NCI-H1694 treated with DMSO at 0.1 percent for 48 hours (cell line): ENCODE measurements at places on chromosomes 5 and 9.

DNA sequence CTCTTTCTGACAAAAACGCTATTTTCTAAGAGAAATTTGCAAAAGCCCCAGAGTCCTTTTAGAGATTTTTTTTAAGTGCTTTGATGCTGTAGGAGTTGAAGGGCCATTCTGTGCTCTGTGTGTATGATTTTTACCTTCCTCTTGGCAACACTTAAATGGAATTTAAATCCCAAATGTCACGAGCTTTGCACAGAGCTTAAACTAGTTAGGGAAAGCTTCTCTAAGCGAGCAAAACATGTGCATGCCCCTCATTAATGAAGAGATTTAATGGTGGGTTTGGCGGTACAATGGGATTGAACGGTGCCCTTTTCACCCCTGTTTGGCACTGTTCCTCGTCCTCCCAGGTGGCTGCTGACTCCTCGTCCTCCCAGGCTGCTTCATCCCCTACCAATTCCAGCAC is 220.7 kb downstream of the DRD1 start:
- peak; percentile 33 for DNase-seq

DNA sequence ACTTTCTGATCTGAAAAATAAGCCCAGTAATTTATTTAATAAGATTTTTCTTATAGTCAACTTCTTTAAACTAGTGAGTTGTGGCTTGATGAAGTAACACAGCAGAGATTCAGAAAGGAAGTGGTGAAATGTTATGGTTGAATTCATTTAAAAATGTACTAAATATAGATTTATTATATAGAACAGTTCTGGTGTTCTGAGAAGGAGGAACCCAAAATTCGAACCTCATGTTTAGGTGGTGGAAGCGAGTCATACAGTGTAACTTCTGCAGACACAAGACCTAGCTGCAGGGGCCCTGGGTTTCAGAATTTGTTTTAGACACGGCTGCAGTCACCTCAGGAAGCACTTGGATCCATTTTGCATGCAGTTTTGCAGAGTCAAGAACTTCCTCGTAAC is 188.2 kb downstream of the TRIO start:
- DNase-seq, result no peak

- no peak for DNase-seq
Observed at GRCh38 chr9:22041344-22041743, 32.2 kb upstream of the CDKN2B start.

DNA sequence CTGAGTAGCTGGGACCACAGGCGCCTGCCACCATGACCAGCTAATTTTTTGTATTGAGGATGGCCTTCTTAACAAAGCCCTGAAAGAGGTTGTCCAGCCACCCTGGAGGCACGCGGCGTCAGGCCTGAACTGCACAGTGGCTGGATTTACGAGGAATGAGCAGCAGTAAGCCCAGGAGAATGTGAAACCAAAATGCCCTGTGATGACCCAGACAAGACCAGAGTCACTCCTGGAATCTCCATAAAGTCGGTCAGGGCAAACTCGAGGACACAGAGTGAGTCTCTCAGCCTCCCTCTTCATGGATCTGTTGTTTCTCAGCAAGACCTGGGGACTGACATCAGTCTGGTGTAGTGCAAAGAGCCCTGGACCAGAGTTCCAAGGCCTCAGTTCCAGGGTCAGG is 53.2 kb upstream of the C5orf58 start:
- no peak for DNase-seq

DNA sequence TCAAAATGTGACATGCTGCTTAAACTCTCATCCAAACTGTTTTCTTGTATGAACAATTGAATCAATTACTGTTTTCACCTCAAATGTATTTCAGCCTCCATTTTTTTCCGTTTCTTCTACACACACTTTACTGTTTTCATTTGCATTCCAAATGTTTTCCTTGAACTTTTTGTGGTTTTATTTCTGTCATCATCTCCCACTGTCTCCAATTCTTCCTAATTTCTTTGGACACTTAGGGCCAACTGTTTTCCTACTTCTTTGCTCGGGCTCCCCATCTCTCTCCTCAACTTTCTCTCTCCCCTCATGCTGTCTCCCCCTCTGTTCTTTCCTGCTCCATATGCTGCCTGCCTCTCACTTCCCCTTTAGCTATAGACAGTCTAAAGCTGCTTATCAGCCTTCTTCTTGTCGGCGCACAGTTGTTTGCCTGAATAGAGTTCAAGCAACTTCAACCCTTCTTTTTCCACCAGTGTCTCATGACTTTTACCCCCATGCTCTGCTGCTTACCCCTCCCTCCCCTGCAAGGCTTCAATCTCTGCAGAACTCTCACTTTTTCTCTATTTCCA is 443.4 kb downstream of the DTWD2 start:
- DNase-seq, result no peak

DNA sequence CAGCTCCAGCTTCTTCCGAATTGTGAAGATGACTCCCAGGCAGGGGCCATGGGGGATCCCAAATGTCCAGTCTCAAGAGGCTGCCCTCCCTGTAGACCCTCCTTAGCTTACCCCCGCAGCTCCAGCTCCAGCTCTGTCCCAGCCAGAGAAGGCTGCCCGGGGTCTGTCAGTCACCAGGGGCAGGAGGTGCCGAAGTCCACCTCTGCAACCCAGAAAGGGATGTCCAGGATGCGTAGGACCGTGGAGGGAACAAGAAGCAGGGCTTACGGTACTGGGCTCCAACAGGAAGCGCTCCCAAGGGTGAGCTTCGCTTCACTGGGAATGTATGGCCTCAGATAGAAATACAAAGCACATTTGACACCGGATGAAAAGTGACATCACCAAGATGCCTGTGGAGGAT is 6.0 kb downstream of the IPPK start:
- no peak for DNase-seq

- DNase-seq, result no peak
Observed at GRCh38 chr5:164233791-164234190, 728.4 kb downstream of the MAT2B start.

DNA sequence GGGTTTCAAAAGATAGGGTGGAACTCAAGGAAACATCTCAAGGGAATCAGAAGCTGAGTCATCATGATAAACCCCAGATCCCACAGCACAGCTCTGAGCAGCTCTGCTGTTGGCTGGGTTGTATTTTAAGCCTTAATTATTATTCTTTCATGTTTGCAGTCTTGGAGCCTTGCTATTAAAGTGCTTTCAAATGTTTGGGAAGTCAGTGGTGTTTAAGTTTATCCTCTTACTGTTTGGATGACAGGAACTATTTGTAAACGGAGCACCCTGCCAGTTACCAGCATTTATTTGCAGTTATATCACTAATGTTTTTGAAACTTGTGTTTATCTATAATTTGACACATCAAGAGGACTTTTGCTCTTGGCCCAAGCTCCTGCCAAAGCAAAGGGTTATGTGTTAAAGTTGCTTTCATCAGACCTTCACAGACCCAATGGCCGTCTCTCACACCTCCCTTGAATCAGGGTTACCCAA is 141.1 kb upstream of the SPDL1 start:
- DNase-seq, result no peak

- no peak for DNase-seq
Observed at GRCh38 chr5:149464796-149465489, 85.9 kb upstream of the IL17B start.

- DNase-seq, result peak; percentile 43
Observed at GRCh38 chr9:83706676-83707517, 861 bp downstream of the UBQLN1 start.

GRCh38 chr5:1919209-1919566 is 36.5 kb upstream of the IRX4 start:
- no peak for DNase-seq

DNA sequence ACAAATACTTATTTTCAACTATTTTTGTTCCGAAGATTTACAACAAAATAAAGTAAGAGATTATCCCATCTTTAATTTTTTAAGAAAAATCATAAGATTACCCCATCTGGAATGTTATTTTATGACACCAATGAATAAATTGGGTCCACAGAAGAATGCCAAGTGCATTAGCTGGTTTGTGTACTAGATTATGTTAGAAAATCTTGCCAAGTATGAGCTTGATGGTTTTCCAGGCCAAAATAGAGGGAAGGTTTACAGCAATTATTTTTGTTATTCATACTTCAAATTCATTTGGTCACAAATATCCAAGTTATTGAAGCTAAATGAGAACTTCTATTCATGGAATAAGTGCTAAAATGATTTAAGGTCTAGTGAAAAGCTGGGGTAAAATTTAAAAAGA is 109.4 kb upstream of the DMRTA1 start:
- no peak for DNase-seq

- peak; percentile 2 for DNase-seq
Observed at GRCh38 chr5:91898019-91898418, 514.9 kb upstream of the ARRDC3 start.

GRCh38 chr9:129999141-129999510 is 43.9 kb downstream of the FNBP1 start:
- no peak for DNase-seq
